ENCODE measurements at places on chromosomes 11 and 22.

GRCh38 chr22:42298746-42299145 is 28.3 kb upstream of the TCF20 start:
- no peak for DNase-seq

- no peak for DNase-seq
Measured at GRCh38 chr11:11555208-11555607, 66.6 kb downstream of the GALNT18 start.

GRCh38 chr11:13297917-13298356 is 20.3 kb downstream of the BMAL1 start:
- DNase-seq = no peak

GRCh38 chr11:88246696-88247095 is 71.5 kb upstream of the RAB38 start:
- DNase-seq = peak; percentile 86

DNA sequence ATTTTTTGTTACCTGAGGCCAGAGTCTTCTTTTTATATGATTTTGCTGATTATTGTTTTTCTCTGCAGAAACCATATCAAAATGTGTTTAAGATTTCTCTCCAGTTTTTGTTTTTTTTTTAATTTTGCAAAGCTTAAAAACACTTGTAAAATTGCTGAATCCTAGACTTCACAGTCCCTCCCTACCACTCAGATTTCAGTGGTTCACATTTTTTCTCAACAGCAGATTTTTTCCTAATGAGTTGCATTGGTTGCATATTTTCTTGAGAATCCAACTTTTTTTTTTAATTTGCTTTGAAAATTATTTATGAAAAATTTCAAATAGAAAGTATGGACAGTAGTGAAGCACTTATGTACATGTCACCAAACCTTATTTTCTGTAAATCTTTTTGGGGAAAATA is 5.8 kb downstream of the ARL14EP start:
- peak; percentile 28 for DNase-seq

GRCh38 chr11:117978991-117979390 is 7.2 kb upstream of the IL10RA start:
- no peak for DNase-seq

DNA sequence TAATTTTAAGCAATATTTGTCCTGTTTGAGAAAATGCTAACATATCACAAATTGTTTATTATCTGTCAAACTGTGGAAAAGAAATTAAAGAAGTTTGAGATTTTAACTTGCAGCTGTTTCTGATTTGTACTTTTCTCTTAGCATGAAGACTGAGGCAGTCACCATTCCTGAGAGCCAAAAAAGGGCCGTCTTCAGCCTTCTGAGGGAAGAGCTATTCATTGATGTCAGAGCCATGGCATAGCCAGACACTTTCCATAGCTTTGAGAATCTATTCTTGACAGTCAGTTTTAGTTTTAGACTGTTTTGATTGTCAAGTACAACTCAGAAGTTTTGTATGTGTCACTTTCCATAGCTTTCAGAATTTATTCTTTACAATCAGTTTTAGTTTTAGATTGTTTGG is 32.1 kb downstream of the YAP1 start:
- peak; percentile 66 for DNase-seq

All from fibroblast of upper back skin (primary cell).